ENCODE measurements at places on chromosomes 7 and 10.

GRCh38 chr10:102713539-102713813 is 721 bp downstream of the ARL3 start:
- no peak for DNase-seq

GRCh38 chr7:117152213-117153007 is 170.4 kb downstream of the WNT2 start:
- DNase-seq, result no peak

DNA sequence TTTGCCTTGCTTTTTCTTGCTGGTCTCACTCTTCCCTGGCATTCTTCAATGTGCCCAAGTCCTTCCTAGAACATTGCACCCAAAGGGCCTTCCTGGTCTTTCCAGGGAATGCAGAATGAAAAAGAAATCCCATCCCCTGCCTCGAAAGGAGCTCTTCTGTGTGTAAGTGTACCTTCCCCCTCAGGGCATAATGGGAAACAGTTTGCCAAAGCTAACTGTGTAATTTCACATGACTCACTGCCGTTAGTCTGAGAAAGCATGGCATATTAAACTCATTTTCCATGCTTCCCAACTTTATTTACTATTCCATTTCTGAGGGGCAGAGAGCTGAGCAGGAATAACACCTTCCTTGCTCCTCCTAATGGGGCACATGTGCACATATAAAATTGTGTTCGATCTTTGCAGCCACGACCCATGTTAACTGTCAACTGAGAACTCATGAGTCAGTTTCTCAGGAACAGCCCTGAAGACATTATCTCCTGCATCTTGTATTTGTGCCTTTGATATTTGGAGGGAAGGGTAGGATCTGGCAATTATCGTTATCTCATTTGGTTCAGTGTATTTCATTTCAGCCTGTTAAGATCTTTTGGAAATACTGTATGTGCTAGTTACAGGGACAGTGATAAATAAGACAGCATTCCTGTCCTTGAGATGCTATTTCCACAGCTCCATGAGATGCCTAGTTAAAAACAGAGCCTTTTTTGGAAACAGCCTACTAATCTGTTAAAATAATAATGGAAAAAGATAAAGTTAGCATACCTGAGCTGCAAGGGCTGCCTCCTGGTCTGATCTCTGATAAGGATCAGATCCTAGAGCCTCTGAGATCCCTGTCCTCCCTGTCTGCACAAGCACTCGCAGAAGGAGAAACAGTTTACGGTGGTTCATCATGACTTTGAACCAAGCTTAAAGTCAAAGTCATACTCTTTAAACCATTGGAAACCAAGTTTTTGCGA is 42.3 kb downstream of the IKZF1 start:
- DNase-seq, result no peak

DNA sequence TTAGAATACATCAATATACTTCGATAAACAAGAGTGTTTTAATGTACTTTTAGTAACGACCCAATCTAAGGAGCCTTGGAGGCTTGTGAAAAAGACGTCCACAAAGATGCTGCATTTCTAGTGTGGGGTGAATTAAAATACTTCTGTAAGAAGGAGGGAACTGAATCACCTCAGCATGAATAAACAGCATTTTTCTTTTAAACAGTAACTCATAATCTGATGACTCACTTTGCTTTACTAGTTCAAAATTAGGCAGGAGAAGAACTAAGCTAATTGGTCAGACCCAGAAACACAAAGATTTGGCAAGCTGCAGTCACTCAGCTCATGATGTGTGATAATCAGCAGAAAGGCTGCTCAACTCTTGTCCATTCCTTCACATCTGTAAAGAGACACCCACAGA is 24.2 kb downstream of the NCOA4 start:
- no peak for DNase-seq

GRCh38 chr7:88217675-88218428 is 2.0 kb downstream of the SRI start:
- DNase-seq, result no peak

DNA sequence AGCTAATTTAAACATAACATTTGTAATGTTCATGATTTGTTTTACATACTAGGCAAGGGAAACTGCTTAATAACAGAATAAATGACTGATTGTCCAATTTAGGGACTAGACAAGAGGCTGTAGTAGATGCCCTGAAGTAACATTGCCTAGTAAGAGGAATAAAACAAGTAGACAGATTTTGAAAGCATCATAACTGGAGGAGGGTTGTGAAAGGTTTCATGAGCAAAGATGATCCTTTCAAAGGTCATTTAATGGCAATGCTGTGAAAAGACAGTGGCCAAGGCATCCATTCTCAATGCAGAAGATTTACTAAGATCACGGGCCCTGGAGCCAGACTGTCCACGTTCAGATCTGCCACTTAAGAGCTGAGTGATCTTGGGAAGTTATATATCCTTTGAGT is 44.8 kb upstream of the HHEX start:
- DNase-seq, result no peak

DNA sequence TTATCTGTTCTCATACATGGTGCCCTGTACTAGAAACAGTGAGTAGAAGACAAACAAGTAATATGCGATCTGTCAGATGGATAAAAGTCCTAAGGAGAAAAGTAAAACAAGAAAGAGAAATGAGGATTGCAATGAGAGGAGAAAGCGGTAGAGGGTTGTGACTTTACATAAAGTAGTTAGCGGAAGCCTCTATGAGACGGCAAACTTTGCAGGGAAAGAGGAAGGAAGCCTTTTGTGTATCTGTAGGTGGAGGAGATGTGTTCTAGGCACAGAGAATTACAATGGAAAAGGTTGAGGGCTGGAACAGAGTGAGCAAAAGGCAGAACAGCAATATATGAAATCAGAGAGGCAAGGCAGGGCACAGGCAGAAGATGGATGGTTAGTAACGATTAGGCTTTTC is 150.4 kb upstream of the SEMA3E start:
- no peak for DNase-seq

GRCh38 chr10:113126229-113127201 is 176.5 kb downstream of the TCF7L2 start:
- DNase-seq, result peak; percentile 11

- DNase-seq, result no peak
These were observed 804.6 kb upstream of the ZWINT start for GRCh38 chr10:57165671-57166070.

- DNase-seq, result no peak
These were observed 39.4 kb downstream of the CHST15 start for GRCh38 chr10:124053971-124054370.

DNA sequence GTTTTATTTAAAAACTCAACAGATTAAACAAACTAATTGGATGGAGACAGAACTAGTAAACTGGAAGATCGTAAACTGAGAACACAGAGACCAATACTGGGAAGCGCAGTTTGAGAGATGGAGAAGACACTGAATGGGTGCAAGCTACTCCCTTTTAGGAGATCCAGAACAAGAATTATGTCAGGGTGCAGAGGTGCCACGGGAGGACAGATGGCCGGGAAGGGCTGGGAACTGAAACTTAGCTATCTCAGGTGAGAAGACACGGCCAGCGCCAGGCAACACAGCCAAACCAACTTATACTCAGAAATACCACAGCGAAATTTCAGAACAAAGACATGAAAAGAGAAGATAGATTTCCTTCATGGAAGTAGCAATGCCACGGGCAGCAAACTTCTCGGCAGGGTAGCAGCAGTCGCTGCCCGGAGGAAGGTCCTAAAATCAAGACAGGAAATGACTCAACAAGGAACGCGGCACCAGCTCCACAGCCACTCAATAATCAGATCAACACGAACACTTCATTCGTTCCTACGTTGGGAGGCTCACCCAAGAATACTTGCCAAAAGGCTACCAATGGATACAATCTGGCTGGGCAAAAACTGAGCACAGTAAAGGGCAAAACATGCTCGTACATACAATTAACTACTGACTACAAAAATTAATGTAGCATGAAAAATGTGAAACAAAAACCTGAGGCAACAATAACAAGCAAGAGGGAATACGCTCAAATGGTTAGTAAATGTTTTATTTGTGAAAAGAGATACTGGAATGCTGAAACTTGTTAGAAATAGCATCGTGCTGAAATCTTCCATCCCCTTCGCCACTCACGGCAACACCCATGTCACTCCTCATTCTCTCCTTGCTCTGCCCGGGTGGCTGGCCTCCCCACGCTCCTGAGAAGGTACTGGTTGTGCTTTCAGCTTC is 2.2 kb upstream of the LRRC27 start:
- peak; percentile 31 for DNase-seq

DNA sequence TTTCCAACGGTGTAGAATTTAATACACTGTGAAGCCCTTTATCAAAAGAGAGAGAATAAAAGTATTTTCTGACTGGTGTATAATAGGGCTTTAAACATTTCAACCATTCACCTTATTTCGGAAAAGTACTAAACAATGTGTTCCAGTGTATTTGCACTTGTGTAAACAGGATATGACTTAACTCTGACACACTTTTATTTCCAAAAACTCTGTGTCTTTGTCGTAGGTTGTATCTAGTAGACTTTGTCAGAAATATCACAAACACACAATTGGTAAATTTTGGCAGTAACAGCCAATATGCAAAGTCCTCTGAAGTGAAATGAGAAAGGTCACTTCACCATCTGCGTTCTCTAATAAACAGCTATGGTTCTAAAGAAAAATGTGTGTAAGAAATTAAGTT is 10.3 kb upstream of the TSPAN13 start:
- DNase-seq, result no peak

GRCh38 chr7:38584443-38585210 is 46.5 kb downstream of the AMPH start:
- no peak for DNase-seq

All from activated CD4-positive, alpha-beta T cell treated with anti-CD3 and anti-CD28 coated beads for 4 hours (primary cell).